ENCODE measurements at places on chromosomes 12 and 14.
A peak's percentile ranks its signal among the peaks of the same experiment; 100 is the strongest.

DNA sequence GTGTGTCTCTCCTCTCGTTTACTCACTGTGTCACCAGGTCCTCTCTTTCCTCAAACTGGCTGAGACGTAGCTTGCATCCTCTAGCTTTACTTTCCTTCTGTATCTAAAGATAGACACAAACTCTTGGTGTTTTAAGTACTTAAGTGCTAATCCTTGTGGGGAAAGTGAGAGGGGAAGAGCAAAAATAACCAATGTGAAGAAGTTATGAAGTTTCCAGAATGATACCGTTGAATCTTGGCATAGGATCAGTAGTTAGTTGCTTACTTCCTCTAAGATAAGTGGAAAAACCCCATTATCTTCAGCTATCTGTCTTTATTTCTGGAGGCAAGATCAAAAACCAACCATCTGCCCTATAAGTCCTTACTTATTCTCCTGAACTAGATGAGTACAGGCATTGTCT is 10.6 kb downstream of the FAR2 start:
- DNase-seq, result no peak

GRCh38 chr12:7638760-7639555 is 26.8 kb downstream of the APOBEC1 start:
- peak; percentile 92 for DNase-seq

DNA sequence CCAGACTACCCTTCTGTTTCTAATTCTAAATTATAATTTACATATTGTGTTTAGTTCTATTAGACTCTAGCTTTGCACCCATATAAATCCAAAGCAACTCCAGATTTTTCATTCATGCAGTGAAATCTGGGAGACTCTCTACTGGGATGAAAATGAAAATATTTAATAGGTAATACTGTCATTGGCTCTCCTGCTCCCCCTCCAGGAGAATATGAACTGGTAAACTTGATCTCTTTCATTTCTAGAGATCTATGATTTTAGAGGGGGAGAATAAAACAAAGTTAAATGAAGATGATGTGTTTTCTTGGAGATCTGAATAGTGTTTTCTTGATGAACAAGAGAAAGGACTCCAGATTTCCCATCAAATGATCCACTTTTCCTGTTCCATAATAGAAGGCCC is 104.3 kb upstream of the TMCC3 start:
- DNase-seq, result no peak

DNA sequence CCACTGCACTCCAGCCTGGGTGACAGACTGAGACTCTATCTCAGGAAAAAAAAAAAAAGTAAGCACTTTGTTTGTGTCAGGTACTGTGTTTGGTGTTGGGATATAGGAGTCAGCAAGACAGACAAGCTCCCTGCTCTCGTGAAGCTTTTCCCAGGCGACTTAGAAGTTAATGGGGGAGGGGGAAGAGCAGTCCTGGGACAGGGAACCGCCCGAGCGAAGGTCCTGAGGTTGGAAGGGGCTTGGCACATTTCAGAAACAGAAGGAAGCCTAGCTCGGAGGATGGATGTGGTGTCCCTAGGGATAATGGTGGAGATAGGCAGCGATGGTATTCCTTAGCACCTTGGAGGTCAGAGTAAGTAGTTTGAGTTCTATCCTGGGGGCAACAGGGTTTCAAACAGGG is 8.5 kb upstream of the COX6A1 start:
- DNase-seq, result no peak

DNA sequence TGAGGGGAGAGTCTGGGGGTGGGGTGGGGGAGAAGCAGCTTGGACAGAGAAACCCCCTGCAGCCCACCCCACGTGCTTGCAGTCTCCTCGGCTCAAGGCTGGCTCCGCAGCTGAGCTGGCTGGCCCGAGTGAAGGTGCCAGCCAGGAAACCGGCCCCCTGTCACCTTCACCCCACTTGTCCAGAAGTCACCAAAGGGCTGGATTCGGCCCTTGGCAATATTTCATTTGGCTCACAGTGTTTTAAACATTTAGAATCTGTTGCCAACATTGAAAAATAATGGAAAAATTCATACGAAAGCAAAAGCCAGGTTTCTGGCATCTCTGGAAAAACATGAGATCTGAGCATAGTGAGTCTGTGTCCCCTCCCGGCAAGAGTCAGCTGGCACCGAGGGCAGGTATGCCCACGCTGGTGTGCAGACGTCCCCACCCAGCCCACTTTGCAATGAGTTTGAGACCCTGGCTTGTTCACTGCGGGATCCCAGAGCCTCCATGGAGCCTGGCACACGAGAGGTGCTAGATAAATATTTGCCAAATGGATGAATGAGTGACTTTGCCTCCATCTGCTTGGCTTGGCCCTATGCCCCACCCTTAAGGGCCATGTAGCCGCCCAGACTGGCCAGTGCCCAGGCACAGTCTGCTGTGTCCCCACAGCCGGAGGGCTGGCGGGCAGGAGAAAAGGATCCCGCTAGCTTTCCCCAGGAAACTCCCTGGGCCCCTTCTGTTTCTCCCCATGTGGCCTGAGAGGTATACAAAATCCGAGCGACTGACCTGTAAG is 18.2 kb downstream of the MSI1 start:
- DNase-seq, result no peak

DNA sequence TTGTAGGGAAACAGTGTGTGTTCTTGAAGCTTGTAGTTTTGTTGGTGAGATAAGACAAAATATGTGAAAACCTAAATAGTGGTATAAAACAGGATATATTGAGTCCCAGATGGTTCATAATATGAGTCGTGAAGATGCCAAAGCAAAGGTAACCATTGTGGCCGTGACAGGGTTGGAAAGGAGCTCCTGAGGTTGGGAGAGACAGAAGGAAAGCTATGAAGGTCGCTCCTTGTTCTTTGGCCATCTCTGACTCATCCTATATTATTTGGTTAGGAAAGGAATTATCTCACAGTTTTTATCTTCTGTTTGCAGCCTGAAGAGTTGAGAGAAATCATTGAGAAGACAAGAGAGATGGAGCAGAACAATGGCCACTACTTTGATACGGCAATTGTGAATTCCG is 27.1 kb downstream of the ATP6V1D start:
- no peak for DNase-seq

DNA sequence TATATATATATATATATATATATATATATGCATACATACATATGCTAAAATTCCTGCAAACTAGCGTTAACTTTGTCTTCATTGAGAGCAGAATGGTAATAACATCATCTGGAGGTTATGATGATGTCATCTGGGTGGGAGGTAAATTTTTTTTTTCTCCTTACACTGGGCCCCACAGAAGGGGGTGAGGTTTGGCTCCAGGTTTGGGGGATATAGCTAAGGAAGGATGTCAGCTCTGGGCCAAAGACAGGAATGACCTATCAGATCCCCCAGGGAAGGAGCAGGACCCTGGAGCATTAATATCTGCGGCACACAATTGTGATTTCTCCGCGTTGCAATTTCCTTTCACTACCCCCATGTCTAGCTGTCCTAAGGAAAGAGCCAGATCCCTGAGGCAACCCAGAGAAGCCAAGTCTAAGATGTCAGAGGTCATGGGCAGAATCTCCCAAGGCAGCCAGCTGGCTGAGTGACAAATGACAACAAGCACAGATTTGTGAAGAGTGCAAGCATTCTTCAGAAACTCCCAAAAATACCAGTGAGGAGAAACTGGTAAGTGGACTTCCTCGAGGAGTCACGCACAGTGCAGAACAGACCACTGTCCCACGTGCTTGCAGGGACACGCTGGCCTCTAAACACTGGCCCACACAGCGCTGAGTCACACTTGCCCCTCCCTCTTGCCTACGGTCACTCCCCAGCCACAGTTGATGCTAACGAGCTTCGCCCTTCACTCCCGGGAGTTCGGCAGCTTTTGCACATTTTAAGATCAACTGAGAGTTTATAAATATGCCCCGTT is 9.9 kb downstream of the UBC start:
- DNase-seq, result peak; percentile 46
